NCI-H2171 (cell line): ENCODE measurements at places on chromosomes 11 and 22.

GRCh38 chr11:78838417-78838816 lies 263.8 kb upstream of the NARS2 start:
- DNase-seq, result no peak

GRCh38 chr22:48798281-48799226 lies 1029.1 kb downstream of the BRD1 start:
- no peak for DNase-seq

DNA sequence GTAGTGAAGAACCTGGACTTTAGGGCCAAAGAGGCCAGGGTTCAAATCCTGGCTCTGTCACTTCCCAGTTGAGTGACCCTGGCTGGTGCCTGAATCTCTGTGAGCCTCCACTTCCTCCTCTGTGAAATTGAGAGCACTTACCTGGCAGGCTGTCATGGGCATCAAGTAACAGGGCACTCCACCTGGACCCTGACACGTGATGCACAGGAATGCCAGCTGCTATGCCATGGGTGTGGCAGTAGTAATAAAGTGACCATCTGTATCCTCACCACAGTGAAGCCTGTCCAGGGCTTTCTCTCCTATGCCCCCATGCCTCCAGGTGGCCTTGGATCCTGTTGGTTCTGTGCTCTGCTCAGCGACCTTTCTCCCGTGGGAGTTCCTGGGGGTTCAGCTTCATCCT lies 29.8 kb upstream of the PPP6R3 start:
- peak; percentile 51 for DNase-seq

DNA sequence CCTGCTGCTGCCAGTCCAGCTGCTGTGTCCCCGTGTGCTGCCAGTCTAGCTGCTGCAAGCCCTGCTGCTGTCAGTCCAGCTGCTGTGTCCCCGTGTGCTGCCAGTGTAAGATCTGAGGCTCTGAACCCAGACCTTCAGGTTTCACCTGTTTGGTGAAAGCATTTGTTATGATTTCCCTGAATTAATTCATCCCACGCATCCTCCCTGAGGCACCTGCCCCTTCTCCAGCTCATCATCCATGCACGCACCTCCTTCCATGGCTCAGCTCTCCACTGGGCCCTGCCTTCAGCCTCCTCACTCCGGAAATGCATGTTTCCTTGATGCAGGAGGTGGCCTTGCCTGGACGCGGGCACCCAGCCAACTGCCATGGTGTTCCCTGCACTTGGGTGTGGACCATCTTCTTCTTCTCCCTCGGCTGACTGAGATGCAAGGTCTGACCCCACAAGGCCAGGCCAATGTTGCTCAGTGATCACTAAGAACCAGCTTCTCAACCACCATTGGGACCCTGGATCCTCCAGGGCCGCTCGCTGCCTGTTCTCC lies 788 bp downstream of the KRTAP5-10 start:
- no peak for DNase-seq

DNA sequence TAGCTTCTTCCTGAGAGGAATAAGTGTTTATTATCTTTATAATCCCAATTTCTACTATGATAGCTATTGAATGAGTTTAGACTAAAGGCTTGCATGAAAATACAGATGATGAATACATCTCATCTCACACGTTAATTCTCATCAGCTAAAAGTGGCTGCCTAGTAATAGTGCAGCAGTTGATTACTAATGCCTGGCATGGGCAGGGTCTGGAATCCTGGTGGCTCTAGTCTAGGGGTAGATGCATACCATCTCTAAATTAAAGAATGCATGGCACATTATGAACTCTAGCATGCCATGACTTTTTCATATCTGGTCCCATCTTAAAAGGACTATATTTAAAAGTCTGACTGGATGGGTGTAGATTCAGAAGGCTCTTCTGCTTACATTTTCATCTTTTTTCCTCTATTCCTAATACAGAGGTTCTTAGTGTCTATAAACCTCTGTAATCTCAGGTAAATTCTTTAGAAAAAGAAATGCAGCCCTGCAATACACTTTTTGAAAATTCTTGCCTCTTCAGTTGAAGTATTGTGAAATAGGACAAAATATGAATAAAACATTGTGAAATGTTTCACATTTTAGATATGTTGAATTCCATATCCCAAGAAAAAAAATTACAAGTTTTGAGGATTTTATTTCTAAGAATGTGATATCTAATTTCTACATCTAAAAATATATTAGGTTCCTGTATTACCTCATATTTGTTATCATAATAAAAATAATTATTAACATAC lies 187.6 kb downstream of the C11orf87 start:
- DNase-seq, result no peak

DNA sequence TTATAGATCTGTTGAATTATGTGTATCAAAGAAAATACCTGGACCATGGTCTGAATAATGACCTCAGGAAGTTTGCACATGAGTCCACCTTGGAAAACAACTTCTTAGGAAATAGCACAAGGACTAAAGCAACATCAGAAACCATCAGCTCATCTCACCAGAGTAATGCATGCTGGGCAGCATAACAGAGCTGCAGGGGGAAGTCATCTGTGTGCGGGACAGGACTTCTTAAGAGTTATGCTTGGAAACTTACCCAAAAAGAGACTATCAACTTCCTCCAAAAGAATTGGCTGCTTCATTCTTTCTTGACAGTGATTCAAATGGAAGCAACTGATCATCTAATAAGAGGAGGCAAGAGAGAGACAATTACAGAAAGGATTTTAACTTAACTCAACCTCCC lies 2.5 kb downstream of the OR56B4 start:
- DNase-seq, result no peak

DNA sequence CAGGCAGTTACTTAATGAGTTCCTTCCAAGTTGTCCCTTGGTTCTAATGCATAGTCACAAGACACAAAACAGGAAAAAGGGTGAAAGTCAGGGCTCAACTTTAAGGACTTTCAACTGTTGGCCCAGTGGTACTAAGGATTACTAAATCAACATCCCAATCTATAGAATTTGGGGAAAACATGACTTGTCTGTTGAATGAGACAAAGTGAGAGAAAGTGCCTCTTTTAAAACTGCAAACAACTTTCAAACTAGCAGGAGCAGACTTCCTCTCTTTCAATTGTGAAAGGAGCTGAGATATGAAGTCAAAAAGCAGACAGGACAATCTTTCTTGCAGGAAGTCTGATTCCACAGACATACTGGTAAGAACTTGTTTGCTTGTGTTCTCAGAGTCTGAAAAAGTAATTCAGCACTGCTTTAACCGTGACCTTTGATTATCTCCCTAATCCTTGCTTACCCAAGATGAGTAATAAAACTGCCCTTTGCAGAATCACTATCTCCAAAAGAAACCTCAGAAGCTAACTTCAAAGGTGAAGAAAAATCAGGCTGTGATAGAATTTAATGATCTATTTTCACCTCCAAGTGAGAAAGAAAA lies 960.7 kb upstream of the RAG2 start:
- DNase-seq, result no peak

GRCh38 chr22:28268850-28269249 lies 349.8 kb upstream of the PITPNB start:
- no peak for DNase-seq
